ENCODE measurements at places on chromosomes 11 and 22.

DNA sequence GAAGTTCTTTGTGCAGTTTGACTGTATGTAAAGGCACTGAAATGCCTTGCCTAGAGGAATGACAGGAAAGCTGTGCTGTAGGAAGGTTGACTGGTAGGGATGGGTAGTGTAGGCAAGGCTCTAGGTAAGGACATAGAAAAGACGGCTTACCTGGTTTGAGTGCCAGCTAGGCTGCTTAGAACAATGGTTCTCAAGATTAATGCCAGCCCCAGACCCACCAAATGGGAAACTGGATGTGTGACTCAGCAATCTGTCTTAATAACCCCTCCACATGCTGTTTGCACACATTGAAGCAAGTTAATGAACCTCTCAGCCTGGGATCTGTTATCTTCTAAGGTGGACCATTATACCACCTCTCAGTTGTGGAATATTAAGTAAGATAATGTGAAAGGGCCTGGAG is 3.7 kb downstream of the RPS3 start:
- no peak for DNase-seq

DNA sequence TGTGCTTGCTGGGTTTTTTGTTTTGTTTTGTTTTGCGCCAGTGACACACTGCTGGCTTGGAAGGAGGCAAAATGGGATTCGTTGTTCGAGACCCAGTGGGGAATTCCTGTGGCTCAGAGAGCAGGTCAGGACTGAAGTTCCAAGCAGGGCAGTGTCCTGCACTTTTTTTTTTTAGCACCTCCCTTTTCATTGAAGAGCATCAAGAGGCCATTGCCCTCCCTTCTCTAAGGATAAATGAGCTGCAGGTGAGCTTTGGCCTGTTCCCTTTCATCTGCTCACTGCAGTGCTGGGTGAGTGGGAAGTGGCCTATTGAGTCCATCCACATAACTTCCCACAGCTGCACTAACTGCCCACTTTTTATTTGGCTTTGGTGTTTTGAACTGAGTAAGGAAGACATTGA is 87.8 kb downstream of the ARHGAP42 start:
- DNase-seq: no peak

- no peak for DNase-seq
Observed at GRCh38 chr11:70631624-70632047, 233.3 kb downstream of the CTTN start.

GRCh38 chr11:313304-313786 is 495 bp upstream of the IFITM1 start:
- DNase-seq: no peak

GRCh38 chr11:12524865-12525264 is 147.5 kb downstream of the PARVA start:
- DNase-seq: no peak

DNA sequence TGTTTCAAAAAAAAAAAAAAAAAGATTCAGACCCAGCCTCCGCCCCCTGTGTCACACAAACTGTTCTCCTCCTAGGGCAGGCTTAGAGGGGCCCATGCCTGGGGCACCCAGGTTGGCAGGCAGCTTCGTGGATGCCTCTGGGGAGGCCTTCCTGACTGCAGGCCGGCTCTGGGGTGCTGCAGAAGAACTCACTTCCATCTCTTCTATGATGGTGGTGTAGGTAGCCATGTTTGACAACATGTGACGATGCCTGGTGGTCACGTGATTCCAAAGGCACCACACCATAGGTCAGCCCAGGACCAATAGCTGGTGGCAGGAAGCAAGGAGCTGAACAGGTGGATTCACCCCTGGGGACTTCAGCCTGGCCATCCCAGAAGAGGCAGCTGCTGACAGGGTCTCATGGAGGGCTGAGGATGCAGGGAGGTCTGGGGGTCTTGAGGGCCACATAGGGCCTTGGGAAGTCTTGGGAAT is 24.1 kb upstream of the CELSR1 start:
- DNase-seq: peak; percentile 64

- DNase-seq: no peak
Observed at GRCh38 chr11:104594228-104594958, 303.9 kb downstream of the CASP12 start.

DNA sequence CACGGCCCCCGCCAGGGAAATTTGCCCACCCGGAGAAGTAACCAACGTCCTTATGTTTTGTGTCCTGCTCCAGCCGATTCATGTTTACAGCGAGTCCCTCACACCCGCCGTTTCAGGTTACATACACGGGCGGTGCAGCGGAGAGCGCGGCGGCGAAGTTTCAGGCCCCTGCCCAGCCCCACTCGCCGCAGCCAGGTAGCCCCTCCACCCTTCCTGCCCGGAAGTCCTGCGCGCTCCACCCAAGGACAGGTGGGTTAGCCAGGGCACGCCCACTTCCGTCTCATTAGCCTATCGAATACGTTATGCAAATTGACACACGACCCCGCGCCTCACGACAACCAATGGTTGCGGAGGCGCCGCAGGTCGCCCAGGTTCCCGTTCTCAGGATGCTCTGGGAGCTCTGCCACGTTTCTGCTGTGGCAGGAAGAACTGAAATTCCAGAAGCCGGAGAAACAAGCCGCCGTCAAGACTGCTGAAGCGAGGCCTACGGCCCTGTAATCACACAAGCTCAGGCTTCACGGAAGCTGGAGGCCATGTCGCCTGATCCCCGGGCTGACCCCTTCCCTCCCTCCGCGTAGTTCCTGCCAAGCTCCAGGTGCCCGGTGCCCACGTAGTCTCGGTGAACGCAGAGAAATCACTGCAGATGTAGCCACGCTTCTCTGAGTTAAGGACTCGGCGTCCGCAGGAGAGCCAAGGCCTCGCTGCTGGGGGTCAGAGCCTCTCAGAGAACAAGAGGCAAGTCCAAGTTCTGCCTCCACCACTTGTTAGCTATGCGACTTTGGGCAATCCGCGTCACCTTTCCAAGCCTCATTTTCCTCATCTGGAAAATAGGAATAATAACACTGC is 22.4 kb upstream of the MYH9 start:
- no peak for DNase-seq

DNA sequence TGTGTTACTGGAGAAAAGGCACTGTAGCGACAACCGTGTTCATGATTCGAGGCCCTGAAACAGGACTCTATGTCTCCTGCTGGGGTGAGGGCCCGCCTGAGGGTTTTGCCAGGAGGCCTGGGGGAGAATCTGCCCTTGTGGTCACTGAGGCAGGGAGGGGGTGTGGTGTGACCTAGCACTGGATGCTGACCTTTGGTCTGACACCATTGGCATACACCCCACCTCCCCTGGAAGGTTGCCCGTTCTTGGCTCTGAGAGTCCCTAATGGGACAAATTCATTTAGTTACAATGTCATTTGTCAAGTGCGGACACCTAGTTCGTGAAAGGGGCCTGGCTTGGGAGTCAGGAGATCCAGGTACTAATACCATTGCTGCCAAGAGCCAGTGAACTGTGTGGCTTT is 29.0 kb downstream of the NECTIN1 start:
- no peak for DNase-seq

DNA sequence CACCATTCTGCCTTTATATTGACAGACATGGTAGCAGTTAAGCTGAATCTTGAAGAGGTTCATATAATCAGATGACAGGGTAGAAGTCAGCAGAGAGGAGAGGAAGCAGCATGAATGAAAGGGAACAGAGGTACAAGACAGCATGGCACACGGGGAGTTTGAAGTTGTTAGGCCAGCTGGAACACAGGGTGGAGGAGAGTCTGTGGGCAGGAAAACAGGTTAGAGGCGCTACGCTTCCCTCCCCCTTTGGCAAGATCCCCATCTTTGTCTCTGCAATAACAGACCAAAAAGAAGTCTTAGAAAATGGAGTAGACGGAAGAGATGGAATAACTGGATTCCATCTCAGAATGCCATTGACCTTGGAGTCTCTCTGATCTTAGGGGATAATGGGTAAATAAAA is 20.0 kb upstream of the NDUFC2 start:
- no peak for DNase-seq

GRCh38 chr11:6663794-6664469 is 8.3 kb upstream of the DCHS1 start:
- DNase-seq: no peak

GRCh38 chr11:16000065-16000464 is 356.3 kb downstream of the SOX6 start:
- DNase-seq: no peak

DNA sequence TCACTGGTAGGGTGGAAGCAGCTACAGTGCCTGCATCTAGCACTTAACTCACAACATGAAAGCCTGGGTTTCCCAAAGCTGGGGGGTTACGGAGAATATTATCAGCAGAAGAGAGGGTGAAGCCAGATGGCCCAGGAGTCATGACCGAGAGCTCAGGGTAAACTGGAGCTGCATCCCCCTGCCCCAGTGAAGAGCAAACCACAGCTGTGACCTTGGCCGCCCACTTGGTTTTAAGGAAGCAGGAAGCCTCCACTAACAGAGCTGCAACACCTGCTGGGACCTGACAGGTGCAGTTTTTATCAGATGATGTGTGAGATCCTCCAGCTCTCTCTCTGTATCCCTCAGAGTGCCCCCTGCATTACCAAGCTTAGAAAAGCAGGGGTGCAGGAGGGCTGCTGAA is 20.9 kb downstream of the TCP11L1 start:
- DNase-seq: no peak

DNA sequence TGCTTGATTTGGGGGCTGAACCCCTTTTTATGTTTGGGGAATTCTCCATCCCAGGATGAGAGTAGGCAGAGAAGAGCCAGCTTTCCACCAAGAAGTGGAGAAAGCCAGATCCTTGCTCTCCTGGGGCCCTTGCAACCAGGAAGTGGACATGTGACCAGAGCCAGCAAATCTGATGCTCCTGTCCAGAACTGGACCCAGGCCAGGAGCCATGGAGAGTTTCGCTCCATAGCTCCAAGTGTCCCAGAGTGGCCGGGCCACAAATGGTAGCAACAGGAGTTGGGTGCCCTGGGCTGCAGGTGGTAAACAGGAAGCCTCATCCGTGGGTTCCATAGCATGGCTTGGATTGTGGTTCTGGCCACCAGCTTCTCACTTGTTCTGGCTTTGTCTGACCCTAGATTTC is 93.9 kb upstream of the CD82 start:
- peak; percentile 13 for DNase-seq

GRCh38 chr11:8033305-8034105 is 46.4 kb downstream of the EIF3F start:
- DNase-seq: peak; percentile 82

DNA sequence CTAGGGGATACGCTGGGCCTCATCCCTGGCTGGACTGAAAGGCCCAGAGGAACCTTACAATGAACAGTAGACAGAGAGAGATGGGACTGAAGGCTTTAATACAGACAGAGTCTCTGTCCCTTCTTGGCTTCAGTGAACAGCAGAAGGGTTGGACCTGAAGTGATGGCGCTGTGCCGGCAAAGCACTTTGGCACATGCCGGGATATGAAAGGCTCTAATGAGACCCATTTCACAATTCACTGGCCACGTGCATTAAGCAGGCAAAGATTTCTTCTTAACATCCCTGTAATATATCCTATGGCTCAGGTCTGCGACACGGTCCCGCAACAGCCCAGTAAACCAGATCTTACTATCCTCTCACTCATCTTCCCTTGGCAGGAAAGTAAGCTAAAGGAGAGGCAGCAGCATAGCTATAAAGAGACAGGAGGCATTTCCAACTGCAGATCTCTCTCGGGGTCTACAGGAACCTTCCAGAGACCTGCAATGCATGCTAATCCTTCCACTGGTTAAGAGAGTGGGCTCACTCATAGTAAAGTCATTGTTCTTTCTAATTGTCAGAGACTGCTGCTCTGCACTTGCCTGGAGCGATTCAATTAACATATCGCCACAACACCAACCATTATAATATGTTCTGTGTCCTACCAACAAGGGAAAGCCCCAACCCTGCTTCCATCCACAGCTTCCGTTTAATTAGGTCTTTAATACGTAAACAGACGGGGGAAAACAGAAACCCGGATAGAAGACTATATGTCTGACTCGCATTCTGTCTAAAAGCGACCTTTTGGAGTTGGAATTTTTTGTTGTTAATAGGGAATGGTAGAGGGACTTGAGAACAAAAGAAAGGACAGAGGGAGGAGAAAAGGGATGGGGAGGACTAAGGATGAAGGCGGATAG is 1179.0 kb downstream of the LRRC4C start:
- DNase-seq: peak; percentile 30

- no peak for DNase-seq
Observed at GRCh38 chr11:18280438-18281045, 14.5 kb downstream of the SAA1 start.

DNA sequence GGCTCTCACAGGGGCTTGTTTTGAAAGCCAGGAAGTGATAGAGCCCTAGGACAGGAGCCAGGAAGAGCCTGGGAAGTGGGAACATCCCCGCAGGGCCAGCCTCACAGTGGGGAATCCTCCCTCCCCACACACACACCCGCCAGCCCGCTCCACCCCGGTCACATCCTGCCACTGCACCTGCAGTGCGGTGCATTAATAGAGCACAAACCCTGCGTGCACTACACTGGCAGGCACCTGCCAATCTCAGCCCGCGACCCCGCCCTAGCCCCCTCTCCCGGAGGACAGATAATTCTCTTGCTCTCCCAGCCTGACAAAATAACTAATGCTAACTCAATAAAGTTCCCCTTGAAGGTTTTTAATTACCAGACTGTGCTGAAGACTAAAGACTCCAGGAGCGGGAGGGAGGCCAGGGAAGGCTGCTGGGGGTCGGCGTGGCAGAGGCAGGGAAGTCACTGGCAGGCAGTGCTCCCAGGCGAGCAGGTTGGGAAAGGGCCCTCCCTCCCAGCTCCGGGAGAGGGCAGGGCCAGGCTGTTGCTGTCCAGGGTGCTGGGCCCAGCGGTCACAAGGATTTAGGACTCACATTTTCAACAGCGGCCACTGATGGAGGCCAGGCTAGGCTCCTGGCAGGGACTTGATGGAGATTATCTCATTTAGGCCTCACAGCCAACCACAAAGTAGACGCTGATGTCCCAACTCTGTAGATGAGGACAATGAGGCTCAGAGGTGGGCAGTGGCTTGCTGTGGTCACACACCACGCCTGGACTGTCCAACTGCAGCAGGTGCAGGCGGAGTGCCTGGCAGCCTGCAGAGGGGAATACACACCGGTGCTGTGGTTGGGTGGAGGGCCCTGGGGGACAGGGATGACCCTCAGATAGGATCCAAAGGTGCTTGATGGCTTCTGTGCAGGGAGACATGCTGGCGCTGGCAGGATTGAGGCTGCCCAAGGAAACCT is 23.9 kb upstream of the TCF20 start:
- DNase-seq: no peak

DNA sequence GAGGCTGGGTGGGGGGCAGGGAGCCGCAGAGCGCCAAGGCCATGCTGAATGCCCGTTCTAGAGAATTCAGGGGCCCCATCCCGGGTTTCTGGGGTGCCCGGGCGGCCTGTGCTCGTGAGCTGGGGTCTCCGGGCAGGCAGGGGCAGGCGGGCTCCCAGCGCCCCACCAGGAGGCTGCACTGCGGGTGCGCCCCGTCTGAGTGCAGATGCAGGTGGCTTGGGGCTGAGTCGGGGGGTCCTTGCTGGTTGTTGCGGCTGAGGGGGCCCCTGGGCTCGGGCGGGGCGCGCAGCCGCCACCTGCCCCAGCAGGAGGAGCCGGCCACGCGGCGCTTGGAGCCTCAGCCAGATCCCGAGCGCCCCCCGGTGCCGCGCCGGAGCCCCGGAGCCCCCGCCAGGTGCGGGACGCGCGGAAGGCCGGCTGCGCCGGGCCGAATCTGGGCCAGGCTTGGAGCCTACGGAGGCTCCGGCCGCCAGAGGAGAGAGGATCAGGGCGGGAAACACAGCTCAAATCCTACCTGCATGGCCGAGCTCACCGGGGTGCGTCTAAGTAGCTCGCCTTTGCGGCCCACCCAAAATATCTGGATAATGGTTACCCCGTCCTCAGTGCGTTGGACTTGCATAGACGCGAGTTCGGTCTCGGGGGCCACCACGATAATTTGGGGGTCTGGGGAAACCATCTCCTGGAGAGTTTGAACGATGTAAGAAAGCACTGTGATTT is 590 bp upstream of the IGF2 start:
- DNase-seq: peak; percentile 62

All from BE2C (cell line).